ENCODE measurements at places on chromosomes 12 and 14.

GRCh38 chr14:57290751-57291150 is 22.0 kb downstream of the AP5M1 start:
- DNase-seq: no peak

GRCh38 chr14:85873006-85873405 is 343.1 kb downstream of the FLRT2 start:
- DNase-seq: no peak

GRCh38 chr12:117830471-117830870 is 138.3 kb downstream of the KSR2 start:
- DNase-seq: no peak

DNA sequence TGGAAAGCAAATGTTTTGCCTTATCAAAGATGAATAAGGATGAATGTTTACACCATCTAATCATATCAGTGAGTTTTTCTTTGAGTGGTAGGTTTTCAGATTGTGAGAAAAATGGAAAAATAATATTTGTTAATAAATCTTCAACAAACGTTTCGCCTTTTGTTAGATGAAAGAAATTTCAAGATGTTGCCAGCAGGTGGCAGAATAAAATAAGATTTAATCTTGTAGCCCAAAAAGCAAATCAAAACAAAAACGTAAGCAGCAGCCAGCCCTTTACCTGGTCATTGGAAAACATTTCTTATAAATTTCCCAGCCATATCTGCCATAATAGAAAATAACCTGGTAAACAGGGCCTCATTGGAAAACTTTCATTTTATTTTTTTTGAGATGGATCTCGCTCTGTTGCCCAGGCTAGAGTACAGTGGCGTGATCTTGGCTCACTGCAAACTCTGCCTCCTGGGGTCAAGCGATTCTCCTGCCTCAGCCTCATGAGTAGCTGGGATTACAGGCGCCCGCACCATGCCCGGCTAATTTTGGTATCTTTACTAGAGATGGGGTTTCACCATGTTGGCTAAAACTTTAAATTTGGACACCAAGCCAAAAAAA is 15.4 kb upstream of the TMEM120B start:
- DNase-seq: no peak

DNA sequence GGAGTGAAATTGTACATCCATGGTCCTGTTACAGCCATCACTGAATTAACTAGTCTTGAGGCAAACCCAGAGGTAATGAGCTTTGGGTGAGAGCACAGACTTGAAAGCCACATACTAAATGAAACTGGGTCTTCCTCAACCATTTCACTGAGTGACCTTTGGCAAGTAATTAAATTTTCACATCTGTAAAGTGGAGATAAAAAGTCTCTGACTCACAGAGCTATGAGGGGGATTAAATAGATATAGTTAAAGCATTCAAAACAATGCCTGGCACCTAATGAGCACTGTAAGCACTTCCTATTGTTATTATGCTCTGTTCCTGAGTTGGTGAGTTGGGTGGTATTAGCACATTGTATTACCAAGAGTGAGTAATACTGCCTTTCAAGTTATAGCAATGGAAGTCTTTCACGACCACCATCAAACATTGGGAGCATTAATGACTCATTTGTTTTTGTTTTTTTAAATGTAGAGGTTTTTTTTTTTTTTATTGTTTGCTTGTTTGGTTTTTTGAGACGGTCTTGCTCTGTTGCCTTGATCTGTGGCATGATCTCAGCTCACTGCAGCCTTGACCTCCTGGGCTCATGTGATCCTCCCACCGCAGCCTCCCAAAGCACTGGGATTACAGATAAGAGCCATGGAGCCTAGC is 12.5 kb upstream of the STRN3 start:
- DNase-seq: no peak

DNA sequence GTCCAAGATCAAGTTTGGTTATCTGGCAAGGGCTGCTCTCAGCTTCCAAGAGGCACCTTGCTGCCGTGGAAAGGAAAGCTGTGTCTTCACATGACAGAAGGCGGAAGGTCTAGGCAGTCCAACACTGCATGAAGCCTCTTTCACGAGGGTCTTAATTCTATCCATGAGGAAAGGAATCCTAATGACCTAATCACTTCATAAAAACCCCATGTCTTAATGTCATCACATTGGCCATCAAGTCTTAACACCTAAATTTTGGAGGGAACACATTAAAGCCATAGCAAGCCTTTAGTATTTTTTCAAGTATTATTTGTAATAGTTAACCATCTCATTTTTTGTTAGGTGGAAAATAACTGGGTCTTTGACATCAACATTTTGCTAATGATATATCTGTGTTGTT is 858.3 kb downstream of the FLRT2 start:
- DNase-seq: no peak

DNA sequence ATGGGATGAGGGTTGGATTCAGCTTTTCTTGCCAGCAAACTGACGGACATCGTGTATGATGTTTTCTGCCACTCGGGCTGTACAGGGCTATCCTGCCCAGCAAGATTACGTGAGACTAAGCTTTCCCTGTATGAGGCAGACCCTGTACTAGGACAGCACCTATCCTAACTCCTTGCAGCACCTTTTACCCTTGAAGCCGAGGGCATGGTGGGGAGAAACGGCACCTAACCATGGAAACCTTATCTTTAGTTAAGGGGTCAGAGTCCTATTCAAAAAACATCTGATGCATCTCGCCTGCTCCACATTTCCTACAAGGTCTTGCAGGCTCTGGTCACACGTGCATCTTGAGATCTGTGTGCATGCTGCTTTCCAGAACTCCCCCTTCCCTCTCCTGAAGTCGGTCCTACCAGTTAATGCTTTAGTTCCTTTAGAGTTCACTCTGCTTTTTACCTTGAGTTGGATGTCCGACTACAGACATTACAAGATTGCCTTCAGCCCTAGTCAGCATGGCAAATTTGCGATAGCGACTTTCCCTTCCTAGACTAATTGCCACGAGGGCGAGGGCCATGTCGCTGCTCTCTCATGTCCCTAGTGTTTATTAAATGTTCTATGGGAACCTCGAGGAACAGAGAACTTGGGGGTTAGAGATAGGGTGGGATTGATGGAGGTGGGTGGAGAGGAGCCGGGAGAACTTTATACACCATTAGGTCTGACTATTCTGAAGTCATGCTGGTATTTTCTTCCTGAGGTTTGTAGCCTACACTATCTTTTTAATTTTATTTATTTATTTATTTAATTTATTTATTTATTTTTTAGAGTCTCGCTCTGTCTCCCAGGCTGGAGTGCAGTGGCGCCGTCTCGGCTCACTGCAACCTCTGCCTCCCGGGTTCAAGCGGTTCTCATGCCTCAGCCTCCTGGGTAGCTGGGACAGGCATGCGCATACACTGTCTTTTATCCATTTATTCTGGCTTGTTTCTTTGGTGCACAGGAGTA is 6.6 kb downstream of the RAN start:
- no peak for DNase-seq

DNA sequence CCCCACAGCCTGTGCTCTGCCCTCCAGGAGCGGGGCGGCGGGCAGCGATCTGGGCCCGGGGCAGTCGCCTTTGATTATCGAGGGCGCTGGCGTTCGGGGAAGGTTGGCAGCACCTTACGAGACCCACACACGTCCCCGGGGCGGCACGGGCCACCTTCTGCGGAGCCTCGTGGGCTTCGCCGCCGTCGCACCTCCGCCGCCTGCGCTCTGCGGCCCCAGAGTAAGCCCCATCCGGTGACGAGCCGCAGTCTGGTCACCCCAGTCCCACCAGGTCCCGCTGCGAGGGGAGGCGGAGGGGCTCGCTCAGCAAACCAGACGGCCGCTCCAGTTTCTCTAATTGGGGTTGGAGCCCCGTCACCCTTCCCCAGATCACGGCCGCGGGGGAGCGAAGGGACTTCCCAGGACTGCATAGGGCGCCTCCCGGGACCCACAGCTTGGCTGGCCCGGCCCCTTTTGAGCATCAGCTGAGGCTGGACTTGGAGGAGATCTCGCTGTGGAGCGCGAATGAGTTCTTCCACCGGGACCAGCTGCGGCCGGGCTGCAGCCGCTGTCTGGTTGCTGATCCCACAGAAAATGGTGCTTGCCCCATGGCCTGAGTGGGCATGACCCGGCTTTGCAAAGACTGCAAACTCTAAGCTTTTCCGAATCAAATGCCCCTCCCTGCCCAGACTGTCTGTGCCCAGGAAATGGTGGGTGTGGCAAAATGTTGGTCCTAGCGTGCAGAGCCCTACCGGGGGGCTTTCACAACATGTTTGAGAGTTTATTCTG is 560 bp downstream of the LGALS3 start:
- DNase-seq: peak; percentile 21

DNA sequence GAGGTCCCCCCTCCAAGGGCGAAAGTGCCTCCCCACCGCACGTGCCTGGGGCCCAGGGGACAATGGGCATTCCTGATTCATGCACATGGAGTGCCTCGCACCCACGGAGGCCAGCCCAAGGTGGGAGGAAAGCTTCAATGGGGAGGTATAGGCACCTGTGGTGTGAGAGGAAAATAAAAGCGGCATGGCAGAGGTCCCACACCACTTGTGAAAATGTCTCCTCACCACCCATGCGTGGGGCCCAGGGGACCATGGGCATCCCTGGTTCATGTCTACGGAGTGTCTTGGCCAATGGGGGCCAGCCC is 384.7 kb downstream of the ALG10 start:
- no peak for DNase-seq
